ENCODE measurements at places on chromosomes 7 and 10.

- peak; percentile 62 for DNase-seq
These were observed 13.3 kb upstream of the DDIT4 start for GRCh38 chr10:72260239-72260975.

DNA sequence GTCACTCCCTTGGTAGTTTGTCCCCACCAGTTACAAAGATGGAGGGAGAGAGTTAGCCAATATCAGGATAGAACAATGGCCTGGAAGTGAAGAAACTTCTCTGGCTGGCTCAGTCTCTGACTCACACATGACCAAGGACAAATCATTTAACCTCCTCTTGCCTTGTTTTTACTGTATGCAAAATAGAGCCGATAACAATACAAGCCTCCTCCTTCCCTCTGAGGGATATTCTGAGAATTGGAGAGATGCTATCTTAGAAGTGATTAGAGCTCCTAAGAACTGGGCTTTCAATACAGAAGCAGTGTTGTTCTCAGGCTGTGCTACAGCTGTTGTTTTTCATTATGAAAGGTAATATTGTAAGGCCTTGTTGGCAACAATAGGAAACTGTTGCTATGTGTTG is 87.7 kb upstream of the EGR2 start:
- DNase-seq: no peak

DNA sequence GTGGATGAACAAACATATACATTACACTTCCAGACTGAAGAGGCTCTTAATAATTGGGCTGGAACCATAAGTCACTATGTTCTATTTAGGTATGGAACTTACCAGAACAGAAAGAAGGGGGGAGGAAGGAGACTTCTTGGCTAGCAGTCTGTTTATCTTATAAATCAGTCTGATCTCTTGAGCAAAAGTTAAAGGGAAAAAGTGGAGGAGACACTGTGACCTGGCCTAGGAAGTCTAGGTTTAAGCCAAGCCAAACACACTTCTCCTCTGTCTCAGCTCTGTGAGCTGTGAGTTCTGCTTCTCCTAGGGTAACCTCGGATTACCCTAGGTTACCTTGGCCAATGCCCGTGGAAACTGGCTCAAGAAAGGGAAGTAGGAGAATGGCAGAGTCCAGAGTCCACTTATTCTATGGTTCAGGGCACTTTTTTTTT is 95.2 kb downstream of the PFKFB3 start:
- DNase-seq: no peak

- DNase-seq: no peak
These were observed 1.6 kb downstream of the PDGFA start for GRCh38 chr7:517774-518629.

- DNase-seq: no peak
These were observed 54.7 kb upstream of the TNS3 start for GRCh38 chr7:47636433-47637175.

- DNase-seq: no peak
These were observed 113.7 kb upstream of the ANKRD1 start for GRCh38 chr10:91034494-91035159.

- DNase-seq: no peak
These were observed 520.7 kb downstream of the KCNMA1 start for GRCh38 chr10:77116904-77117303.

GRCh38 chr10:2610946-2611345 is 456.4 kb upstream of the PFKP start:
- DNase-seq: no peak

Measured in stimulated activated CD4-positive, alpha-beta T cell treated with anti-CD3 and anti-CD28 coated beads, TNF-alpha, amount 100 ng/mL, for 1 hour (primary cell).